ENCODE measurements at places on chromosomes 11 and 22.

GRCh38 chr11:88016392-88017170 is 158.7 kb downstream of the RAB38 start:
- peak; percentile 83 for DNase-seq

GRCh38 chr11:72305891-72306585 is 62.1 kb upstream of the PHOX2A start:
- no peak for DNase-seq

DNA sequence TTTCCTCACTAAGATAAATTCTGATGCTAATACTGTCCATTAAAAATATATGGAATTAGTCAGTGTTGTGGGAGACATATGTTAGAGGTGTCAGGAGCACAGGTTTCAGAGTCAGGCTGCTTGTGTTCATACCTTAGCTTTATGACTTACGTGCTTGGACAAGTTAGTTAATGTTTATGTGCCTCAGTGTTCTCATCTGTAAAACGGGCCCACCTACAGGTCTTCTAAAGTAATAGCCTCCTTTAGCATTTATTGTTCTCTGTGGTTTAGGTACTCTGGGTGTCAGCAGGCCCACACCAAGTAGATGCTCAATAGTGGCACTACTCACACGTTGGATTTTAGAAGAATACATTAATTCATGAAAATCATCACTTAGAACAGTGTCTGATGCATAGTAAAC is 308.7 kb upstream of the ZC3H12C start:
- DNase-seq = no peak

- DNase-seq = no peak
Observed at GRCh38 chr22:36323855-36324331, 63.9 kb downstream of the MYH9 start.

DNA sequence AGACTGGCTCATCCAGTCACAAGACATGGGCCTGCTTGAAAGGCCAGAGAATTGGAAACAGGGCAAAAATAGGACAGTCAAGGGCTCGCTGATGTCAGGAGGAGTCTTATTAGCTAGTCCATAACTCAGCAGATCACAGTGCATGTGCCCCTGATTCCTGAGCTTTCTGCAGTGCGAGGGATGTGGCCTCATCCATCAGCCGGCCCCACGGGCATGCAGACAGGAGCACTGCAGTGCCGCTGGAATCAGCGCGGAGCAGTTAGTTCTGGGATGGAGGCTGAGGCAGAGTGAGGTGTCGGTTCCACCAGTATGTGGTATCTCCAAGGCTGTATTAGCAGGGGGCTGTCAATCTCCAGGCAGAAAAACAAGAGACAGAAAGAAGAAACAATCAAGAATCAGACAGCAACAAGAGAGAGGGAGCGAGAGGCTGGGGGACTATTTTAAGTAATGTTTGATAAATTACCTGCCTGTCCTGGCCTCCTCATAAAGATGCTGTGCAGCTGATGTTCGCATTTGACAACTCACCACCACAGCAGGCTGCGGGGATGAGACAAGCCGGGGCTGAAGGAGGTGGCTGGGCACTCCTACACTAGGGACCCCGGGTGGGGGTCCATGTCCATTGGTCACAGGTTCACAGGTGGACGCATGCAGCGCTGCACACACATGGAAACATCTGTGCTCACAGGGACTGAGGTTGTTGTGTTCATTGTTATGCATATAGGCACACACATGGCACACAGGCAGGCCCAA is 167.2 kb downstream of the TRIM29 start:
- no peak for DNase-seq

- DNase-seq = no peak
Observed at GRCh38 chr11:17563231-17563646, 16.2 kb downstream of the OTOG start.

DNA sequence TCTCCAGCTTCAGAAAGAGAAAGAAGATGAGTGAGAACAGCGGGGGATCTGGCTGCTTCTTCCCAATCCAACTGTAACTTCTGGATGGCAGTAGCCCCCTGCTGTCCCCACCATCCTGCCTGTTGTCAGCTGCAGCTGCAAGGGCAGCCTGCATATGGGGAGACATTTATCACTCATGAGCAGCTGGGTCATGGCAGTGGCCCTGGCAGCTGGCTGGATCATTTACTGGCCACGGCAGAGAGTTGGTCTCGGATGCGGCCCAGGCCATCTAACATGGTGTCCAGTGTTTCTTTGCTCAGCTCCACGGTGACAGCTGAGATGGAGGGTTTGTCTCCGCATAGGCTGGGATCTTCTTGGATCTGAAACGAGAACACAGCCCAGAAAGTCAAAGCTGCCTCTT is 14.8 kb downstream of the COMMD9 start:
- DNase-seq = no peak

GRCh38 chr11:75271730-75272129 is 31.2 kb downstream of the TPBGL start:
- DNase-seq = no peak

GRCh38 chr11:45451766-45452440 is 165.8 kb upstream of the SYT13 start:
- peak; percentile 25 for DNase-seq

GRCh38 chr22:44758344-44758973 is 6.1 kb downstream of the ARHGAP8 start:
- DNase-seq = peak; percentile 66

DNA sequence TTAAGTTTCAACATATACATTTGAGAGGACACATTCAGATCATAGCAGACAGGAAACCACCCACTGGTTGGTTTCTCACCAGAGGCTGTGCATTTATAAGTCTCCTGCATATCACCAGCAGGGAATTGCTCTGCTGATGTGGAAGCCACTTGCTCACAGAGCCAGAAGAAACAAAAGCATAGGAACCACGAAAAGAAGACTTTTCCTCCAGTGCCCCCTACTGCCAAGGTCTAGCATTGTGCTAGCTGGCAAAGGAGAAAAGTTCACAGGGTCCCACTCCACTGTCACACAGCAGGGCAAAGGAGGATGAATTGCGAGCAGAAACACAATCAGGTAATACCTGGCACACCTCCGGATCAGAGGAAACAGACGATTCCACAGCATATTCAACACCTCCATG is 28.9 kb upstream of the ISX start:
- DNase-seq = peak; percentile 32

GRCh38 chr11:129189646-129190045 is 2.5 kb downstream of the ARHGAP32 start:
- DNase-seq = no peak

- no peak for DNase-seq
Observed at GRCh38 chr22:49391436-49391835, 436.2 kb downstream of the BRD1 start.

DNA sequence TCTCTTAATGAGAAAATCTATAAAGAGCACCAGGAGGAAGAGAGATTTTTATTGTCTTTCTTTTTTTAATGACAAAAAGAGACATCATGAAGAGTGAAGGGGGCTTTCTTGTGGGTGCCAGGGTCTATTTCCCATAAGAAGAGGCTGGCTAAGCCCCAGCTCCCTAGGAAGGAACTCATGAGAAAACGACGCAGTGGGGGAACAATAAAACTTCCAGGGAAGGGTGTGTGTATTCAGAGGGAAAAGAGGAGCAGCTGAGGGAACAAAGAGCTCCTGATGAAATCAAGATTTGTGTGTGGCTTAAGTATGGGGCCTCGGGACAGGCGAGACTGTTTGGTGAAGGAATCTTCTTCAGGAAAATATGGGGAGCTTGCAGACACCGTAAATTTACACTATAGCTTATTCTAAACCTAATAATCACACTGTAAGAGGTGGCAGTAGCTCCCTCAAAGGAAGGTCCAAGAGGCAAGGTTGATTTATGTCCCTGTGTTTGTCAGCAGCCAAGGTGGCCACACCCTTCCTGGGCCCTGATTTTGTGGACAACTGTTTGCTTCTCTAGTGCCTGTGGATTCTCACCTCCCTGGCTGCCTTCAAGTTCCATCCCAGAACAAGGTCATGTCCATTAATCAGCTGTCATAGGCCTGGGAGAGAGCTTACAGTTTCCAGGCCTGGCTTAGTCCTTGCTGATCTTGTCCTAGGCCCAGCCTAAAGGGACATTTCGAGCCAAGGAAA is 615.7 kb downstream of the INSC start:
- DNase-seq = no peak

GRCh38 chr22:24697172-24697571 is 77.3 kb downstream of the PIWIL3 start:
- DNase-seq = no peak

- DNase-seq = no peak
Observed at GRCh38 chr11:11446967-11447366, 93.9 kb upstream of the CSNK2A3 start.

GRCh38 chr11:24297461-24297860 is 199.4 kb upstream of the LUZP2 start:
- DNase-seq = no peak

DNA sequence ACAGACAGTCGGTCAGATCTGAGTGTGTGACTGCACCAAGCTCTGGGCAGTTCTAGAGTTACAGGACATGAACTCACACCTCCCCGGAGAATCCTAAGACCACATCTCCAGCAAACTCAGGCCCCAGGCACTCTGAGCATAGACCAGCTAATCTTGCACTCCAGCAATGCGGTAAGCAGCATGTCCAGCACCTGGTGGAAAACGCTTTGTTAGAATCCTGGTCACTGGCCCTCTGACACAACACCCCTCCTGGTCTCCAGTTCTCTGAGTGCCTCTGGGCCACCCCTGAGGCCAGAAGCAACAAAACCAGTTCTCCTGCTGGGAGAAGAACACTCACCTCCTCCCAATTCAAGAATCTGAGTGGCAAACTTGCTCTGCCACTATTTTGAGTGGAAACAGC is 82.7 kb upstream of the TMEM45B start:
- DNase-seq = no peak

DNA sequence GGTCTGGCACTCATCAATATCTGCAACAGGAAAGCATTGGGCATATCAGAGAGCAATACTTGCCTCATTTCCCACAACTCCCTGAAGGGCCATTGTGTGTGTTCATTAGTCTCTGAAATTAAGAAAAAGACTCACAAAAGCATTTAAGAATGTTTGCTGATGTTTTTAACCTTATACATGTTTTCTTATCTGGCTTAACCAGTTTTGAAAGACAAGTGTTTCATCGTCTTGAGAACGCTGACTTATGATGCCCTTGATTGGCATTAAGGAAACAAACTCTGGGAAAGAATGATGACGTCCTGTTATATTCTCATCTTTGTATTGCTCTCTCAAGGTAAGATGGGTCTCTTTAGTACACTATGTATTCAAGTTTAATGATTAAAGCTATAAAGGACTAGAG is 32.0 kb downstream of the SCUBE2 start:
- DNase-seq = no peak

DNA sequence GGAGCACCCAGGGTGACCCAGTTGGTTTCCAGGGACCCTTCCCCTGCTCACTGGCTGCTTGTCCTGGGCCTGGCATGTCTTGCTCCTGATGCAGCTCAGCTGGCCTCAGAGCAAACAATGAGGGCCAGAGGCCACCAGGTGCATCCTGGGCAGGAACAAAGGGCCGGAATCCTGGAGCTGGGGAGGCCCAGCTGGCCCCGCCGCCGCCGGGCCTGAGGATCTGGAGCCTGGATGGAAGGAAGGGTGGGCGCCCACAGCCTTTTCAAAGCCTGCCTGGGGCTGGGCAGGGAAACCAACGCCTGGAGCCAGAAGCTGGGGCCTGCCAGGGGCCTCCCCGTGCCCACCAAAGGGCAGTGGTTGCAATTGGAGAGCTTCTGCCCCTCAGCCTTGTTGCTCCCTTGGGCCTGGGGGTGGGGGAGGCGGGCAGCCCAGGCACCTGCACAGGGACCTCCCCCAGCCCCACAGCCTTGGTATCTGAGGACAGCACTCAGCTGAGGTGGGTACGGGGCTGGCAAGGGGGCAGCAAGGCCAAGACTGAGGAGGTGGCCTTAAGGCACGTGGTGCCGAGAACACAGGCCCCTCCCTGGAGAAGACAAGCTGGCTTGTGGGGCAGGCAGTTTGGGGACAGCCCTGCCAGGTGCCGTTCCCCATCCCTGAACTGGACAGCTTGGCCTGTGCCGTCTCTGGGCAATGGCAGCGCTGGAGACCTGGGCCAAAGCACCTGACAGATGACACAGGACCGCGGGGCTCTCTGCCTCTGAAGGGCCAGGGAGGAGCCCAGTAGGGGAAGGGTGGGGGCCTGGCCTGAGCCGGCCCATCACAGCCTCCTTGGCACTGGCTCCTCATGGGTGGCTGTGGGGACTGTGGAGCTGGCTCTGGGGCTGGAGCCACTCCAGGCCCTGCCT is 7.1 kb upstream of the ADORA2A start:
- no peak for DNase-seq

All from fibroblast of upper back skin (primary cell).